ENCODE measurements at places on chromosomes 13 and 19. TPM values are rescaled to one million over a fixed set of nuclear protein-coding genes. Genes with fewer than 3 reads are reported as not detected.

- DNase-seq, result no peak
Observed at GRCh38 chr13:19663416-19663979, 30.0 kb downstream of the MPHOSPH8 start.

- DNase-seq, result no peak
Observed at GRCh38 chr13:77305266-77305665, 21.6 kb downstream of the MYCBP2 start.

Gene ABCA7
- total RNA-seq, result 5.1 TPM

DNA sequence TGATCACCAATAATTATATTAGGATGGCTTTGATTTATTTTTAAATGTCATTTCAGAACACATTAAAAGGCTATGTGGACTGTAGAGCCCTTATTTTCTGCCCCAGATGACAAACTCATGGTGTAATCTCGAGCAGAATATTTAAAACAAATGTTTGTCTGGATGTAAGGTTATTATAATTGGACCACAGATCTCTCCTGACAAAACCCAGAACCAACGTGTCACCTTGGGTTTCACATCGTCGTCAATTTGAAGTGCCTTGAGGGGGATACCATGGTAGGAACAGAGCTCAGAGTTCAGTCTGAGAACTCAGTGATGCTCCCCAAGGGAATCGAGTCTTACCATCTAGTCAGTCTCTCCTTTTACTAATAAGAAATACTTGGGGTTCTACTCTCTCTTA lies 2.8 kb downstream of the SACS start:
- DNase-seq, result no peak

DNA sequence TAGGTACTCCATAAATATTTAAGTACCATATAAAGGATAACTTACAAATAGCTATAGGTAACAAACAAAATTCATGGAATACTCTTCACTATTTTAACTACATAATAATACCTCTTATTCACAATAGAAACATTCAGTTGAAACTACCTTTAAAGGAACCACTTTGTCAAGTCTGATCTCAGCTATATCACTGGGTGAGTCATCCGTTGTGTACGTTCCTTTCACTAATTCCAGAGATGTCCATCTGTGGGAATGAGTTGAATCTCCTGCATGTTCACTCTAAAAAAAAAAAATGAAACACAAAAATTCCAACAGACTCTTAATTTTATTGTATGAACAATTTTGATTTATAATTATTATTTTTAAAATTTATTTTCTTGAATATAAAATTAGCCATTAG lies 149.4 kb upstream of the FBXL3 start:
- DNase-seq, result no peak

Gene KLHL1
- total RNA-seq, result not detected

GRCh38 chr13:33931397-33932311 lies 113.7 kb downstream of the RFC3 start:
- DNase-seq, result no peak

- DNase-seq, result no peak
Observed at GRCh38 chr13:26495750-26496149, 61.7 kb upstream of the WASF3 start.

DNA sequence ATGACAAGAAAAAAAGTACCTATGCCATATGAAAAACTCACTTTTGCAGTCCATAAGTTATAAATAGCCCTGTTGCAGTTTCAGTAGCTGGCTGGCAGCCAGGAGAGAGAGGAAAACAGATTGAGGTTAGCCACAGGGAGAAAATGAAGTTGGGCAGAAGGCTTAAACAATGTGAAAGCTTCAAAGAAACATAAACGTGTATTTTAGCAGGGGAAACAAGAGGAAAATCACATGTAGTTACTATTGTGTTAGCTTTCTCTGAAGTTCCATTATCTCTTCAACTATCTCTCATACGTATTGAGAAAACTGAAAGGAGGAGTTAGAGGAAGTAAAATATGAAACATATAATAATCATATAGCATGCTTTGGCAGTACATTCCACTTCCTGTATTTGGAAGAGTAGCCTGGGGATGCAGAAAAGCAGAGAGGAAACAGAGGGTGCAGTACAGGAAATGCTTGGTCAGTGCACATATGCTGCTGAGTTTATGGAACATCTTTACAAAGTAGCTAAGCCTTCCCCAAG lies 1551.1 kb downstream of the EFNB2 start:
- DNase-seq, result peak; percentile 39
